ENCODE measurements at places on chromosomes 2 and 18.

- no peak for DNase-seq
These were observed 76.0 kb upstream of the PELI1 start for GRCh38 chr2:64220265-64220664.

DNA sequence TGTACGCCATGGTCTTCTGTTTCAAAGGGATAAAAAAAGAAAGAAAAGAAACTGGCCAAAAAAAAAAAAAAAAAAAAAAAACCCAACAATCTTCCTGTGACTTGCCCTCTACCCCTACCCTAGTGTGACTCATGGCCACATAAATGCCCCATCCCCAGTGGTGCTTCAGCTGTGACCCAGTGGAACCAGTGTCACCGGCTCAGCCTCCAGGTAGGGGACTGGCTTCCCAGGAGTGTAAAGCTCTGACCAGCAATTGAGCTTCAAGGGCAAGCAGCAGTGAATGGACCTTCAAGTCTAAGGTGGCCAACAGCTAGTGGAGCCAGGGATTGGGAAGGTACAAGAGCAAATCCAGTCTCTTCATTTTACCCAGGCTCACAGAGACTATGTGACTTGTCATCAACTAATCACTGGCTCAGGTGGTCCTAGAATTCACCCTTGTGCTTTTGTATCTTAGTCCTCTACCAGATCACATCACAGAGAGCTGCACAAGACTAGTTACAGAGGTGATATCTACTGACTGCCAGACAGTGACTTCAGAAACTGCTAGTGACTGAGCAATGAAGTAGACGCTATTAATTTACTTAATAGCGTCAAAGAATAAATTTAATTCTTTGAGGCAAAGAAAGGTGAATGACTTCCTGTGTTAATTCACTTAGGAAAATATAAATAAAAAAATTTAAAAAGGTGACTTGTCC, 1.3 kb upstream of the TGFBRAP1 start:
- no peak for DNase-seq

- DNase-seq = no peak
These were observed 2.7 kb downstream of the SEMA4C start for GRCh38 chr2:96866986-96867755.

DNA sequence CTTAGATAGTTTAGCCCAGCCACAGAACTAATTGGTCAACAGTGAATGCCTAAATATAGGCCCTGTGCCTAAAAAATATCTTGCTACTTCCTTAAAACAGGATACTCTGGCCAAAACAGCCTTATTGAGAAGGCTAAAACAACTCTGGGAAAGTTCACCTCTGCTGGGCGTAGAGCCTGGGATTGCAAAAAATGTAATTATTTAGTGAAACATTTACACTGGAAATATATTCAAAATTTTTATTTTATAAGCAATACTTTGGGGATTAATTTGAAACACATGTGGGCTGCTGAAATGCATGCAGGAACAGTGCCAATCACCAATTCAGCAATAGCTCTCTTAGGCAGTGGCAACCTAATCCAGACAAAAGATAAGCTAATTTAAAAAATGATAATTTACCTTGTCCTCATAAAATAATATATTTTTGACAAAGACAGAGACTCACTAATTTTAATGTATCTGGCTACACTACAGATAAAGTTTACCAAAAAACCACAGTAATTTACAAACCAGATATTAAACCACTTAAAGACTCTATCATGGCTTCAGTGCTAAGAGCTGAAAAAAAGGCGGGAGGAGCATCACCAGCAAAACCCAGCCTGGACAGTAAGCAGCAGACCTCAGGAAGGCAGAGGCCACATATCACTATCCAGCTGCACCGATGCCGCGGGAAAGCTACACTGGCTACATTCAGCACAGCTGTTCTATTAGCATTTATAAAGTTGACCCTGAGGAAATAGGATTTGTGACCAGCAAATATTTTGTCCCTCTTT, 18.5 kb downstream of the TRAK2 start:
- DNase-seq = no peak

GRCh38 chr2:20190876-20191713, 33.8 kb downstream of the SDC1 start:
- DNase-seq = no peak

GRCh38 chr2:96547203-96547641, 10.7 kb downstream of the ARID5A start:
- DNase-seq = no peak

DNA sequence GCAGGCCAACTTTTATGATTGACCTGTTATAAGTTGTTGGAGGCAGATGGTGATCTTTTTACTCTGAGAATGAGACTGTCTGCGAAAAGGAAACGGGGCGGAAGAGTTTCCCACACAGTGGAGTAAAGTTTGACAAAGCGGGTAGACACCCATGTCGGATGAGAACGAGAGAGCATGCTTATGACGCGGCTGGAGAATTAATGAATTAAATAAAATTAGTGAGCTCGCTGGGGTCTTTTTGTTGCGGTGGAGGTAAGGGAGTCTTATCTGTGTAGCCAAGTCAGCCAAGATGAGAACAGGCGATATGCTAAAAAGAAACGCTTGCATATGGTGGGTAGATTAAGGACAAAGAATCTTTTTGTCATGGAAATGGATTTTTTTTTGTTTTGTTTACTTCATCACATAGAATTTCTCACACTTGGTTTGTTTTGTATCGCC, 1.8 kb downstream of the SALL3 start:
- no peak for DNase-seq

DNA sequence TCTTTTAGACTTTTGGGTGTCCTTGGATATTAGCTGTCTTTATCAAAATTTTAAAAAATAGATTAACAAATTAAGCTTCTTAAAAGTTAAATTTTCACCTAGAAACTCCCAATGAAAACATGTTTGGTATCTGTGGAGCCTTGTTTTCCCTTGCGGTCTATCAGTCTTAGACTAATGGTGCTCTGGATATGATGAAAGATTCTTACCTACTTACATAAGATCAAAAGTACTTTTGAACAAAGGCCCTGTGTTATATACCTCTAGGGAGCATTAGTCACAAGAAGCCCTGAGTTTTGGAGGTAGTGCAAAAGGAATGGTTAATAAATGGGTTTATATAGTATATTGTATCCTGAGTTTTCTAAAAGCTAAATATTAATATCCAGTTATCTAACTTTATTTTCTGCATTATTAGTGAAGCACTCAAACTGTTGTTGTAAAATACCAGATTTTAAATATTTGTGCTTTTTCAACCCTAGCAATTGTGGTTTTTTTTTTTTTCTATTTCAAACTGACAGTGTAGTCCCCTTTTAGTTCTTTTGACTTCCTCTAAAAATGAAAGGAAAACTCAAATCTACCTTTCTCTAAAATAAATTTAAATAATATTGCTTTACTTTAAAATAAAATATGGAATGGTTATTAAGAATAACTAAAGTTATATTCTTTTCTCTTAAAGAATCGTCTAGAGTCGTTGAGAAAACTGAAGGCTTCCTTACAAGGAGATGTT, 18.1 kb downstream of the NDC80 start:
- no peak for DNase-seq

DNA sequence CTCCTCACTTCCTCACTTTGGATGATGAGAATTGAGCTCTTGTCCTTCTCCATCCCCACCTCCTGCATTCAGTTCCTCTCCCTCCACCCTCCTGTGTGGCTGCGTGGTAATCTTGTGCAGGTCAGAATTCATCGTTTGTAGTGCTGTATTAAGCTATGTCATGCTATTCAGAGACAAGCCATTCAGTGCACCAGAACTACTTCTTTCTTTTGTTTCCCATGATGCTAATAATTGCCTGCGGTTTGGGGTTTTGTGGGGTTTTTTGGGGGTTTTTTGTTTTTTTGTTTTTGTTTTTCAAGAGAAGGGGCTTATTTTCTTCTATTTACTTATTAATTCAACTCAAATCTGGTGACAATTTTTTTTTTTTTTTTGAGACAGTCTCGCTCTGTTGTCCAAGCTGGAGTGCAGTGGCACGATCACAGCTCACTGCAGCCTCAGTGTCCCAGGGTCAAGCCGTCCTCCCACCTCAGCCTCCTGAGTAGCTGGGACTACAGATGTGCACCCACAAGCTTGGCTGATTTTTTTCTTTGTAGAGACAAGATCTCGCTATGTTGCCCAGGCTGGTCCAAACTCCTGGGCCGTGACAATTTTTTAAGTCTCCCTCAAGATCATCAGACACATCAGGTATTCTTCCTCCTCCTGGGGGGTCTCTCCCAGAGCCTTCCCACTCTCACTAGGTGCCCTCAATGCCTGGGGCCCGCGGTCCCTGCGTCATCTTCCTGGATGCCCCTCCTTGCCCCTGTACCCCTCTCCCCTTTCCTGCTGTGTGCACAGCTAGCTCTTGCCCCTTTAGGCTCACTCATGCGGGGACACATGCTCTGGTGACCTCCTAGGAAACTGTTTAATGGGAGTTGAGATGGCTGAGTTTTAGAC, 37.8 kb downstream of the MAL start:
- DNase-seq = no peak

GRCh38 chr18:57121542-57122112, 25.3 kb upstream of the BOD1L2 start:
- no peak for DNase-seq

GRCh38 chr18:68972176-68972575, 174.3 kb downstream of the CCDC102B start:
- no peak for DNase-seq

DNA sequence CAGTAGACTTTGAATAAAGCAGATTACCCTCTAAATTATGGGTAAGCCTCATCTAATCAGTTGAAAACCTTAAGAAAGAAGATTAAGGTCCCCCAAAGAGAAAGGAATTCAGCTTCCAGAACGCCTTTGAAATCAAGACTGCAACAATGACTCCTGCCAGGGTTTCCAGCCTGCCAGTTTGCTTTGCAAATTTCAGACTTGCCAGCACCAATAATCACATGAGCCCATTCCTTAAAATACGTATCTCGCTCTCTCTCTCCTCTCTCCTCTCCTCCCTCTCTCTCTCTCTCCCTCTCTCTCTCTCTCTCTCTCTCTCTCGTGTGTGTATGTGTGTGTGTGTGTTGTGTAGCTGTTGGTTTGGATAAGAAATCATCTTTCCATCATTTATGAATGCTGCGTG, 184.2 kb downstream of the PDE1A start:
- no peak for DNase-seq

DNA sequence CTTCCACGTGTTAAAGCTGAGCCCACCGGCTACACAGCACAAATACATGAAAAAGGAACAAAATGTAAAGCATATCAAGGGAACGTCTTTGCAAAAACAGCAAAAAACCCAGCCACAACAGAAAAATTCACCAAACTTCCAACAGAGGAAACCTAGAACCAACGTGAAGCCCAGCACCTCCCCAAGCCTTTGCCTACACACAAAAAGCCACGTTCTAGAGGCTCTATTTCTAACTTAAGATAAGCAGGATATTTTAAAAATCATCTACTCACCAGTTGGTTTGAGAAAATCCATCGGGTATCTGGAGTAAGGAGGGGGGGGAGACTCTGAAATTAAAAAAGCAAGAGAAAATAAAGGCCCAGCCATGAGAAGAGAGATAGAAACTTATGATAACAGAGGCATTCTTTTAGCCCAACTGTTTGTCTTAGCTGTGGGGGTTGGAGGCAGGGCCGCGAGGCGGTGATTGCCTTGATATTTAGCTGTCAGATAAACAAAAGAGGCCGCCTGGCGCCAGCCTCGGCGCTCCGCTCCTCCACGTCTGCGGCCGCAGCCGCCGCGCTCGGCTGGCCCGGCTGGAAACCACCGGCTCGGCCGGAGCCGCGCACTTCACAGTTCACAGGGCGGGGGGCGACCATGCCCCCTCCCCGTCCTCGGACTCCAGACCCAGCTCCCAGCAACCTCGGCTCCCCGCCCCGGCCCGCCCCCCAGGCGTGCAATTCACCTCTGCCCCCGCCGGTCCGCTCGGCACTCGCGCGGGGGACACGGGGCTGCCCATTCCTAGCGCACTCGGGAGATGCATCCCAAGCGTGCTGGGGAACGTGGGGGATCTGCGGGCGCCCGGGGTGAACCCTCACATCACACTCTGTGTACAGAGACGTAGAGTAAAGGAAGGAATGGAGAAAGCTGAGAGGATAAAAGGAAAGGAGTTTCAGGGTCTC, 2.4 kb downstream of the SMAD7 start:
- DNase-seq = no peak

- no peak for DNase-seq
These were observed 1.0 kb upstream of the B3GNT7 start for GRCh38 chr2:231394211-231395141.

GRCh38 chr2:180416627-180417026, 409.5 kb upstream of the CWC22 start:
- DNase-seq = no peak

GRCh38 chr2:39483534-39483933, 46.4 kb upstream of the MAP4K3 start:
- no peak for DNase-seq

DNA sequence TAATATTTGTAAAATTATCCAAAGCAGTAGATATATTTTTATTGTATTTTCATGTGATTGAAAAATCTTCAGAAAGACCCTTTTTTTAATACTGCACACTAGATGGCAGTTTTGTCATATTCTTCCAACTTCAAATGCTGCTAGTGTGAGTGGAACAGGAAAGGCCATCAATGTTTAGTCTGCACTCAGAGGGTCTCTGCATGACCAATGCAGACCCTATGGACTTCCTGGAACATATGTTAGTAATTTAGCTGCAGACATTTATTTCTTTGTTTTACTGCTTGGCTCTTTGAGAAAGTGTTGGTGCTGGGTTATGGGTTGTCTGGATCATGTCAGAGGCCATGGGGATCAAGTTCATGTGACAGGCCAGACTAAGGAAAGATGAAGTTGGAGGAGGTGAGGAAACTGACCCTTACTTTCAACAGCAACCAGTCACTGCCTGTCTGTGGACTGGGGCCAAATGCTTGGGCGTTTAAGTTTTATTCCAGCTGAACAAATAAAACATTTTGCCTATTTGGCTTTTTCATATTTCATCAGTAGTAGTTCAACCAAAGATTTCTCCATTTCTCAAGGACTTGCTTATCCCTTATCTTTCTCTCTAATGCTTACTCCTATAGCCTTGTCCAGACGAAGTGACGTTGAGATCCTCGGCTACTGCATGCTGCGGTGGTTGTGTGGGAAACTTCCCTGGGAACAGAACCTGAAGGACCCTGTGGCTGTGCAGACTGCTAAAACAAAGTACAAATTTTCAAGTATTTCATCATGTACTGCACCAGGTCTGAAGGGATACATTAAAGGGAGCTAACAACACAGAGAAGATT, 84.8 kb downstream of the VRK2 start:
- DNase-seq = no peak

- no peak for DNase-seq
These were observed 10.7 kb downstream of the IL1RL2 start for GRCh38 chr2:102197389-102198137.

GRCh38 chr18:26460449-26461091, 87.8 kb downstream of the KCTD1 start:
- no peak for DNase-seq

- no peak for DNase-seq
These were observed 2.2 kb downstream of the HMSD start for GRCh38 chr18:63951302-63951705.

- no peak for DNase-seq
These were observed 56.0 kb upstream of the ST8SIA3 start for GRCh38 chr18:57296336-57296735.

DNA sequence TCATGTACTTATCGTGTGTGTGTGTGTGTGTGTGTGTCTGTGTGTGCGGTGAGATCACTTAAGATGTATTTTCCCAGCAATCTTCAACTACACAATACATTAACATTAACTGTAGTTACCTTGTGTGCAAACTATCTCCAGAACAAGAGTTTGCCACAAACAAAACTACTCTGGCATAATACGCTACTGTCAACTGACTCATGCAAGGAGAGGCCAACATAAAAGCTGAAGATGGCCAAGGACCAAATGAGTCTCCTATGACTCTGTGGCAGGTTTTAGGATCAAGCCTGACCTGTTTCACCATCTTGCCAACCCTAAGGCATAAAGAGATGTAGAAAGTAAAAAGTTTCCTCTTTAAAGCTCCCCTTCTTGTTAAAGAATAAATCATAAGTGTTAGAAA, 20.1 kb downstream of the CYB5A start:
- no peak for DNase-seq

Data from activated T-helper 1 cell treated with anti-CD3 and anti-CD28 coated beads, Interleukin-2, amount 50 U/mL, for 16 hours (primary cell).